ENCODE measurements at places on chromosomes 4 and X.

- DNase-seq = no peak
Observed at GRCh38 chrX:40166582-40166981, 68.8 kb upstream of the BCOR start.

GRCh38 chrX:10633722-10634121 lies 13.3 kb upstream of the MID1 start:
- no peak for DNase-seq

GRCh38 chr4:108601532-108601931 lies 18.8 kb upstream of the RPL34 start:
- no peak for DNase-seq

DNA sequence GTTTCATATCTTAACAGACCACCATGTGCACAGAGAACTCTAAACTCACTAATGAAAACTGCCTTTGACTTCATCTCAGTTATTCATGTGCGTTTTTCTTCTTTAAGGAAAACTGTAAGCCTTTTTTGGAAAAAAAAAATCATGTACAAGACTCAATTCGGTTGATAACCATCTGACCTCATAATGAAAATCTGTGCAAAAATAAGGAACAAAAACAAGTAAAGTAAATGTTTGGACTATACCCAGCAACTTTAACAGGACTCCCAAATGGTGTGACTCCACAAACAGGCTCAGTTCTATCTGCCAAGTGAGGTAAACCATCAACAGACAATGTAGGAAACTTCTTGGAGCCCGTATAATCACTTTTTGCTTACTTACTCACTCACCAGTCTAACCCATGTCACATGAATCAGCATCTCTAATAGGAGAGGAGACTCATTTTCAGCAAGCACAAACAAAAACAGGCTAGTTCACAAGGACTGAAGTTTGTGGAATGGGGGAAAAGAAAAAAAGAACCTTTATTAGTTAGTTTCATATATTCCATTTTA lies 9.3 kb downstream of the APOO start:
- DNase-seq = no peak

DNA sequence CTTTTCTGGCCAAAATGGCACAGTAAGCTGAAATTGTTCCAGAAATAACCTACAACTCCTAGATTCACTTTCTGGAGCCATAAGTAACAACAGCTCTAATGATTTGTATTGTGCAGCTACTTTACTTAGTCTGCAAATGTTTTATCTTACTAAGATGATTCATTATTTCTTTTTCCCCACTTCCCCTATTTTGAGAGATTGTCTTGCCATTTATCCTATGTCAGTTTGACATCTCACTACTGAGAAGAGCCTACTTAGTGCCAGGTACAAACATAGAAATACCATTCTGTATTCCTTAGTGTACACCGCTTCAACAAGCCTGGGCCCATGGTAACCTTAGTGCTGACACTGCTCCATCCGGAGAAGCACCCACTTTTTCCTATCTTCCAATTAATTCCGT lies 13.8 kb upstream of the STK26 start:
- no peak for DNase-seq

- no peak for DNase-seq
Observed at GRCh38 chr4:6647582-6648230, 7.2 kb downstream of the MRFAP1 start.

DNA sequence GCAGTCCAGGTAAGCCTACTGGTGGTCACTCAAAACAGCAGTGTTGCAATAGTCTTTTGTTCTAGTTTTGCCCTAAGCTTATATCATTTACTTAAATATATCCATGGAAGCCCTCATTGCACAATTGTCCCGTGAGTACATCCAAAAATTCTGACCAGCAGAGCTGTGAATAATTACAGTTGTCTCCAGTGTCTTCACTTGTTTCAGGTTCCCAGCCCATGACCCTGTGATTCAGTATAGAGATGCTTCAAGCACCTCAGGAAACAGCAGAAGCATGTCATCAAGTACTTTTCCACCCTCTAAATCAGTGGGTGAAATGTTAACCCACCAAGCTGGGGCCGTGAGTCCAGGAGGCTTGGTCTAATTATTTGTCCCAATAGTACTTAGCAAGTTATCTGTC lies 214.9 kb upstream of the RPS6KA3 start:
- DNase-seq = no peak

All from stimulated activated naive CD8-positive, alpha-beta T cell treated with anti-CD3 and anti-CD28 coated beads, Interleukin-15, amount 100 ng/mL, for 72 hours (primary cell).